ENCODE measurements at places on chromosomes 7 and 10.

GRCh38 chr7:46559194-46559832, 638.2 kb upstream of the IGFBP3 start:
- no peak for DNase-seq

- DNase-seq, result no peak
Observed at GRCh38 chr10:14667280-14667679, 107.4 kb downstream of the FAM107B start.

DNA sequence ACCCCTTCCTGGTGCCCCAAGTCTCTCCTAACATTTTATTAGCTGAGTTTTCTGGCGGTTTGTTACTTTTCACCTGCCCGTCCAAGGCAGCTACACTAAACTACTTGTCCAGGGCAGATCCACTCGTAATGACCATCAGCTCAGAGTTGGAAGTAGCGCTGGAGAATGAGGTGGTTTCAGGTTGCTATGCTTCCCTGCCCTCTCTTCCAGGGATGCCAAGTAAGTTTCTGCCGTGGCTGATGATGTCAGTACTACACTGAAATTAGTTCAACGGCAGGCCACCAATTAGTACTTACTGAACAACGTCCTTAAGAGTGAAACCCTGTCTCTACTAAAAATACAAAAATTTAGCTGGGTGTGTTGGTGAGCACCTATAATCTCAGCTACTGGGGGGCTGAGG, 55.2 kb downstream of the DIP2C start:
- DNase-seq, result no peak

- no peak for DNase-seq
Observed at GRCh38 chr7:30563326-30563942, 31.2 kb upstream of the GARS1 start.

- DNase-seq, result no peak
Observed at GRCh38 chr10:17216217-17216900, 11.7 kb upstream of the VIM start.

DNA sequence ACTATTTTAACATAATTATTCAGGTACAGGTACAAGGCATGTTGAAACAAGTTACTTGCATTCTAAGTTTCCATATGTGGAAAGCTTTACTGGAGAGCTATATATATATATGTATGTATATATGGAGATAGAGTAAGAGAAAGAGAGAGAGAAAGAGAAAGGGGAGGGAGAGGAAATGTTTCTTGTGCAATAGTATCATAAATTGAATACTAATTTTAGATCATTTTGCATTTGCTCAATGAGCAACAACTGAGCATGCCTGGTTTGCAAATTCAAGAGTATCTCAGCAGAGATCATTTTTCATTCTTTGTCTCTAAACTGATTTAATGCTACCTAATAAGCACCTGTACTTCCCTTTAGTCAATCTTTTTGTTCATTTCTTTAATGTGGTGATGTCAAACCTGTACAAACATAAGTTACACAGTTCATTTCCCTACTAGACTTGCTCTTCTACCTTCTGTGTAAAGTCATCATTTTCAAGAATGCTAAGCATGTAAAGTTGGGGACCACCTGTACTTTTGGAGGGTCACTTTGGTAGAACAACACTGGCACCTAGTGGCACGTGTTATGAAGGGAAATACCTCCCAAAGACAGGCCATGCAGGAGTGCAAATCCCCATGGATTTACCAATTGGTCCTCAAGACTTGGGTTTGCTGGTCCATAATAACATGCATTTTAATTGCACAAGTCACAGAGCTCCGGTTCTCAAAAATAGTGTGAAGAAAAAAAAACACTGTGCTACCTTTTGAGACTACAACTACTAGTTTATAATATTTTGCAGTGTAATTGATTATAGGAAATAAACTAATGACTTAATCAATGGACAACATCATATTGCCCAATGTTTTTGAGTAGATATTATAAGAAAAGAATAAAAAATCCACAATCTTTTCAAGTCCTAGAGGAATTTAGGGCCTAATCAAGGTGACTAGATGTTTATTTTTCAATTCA, 431.2 kb upstream of the IGFBP3 start:
- peak; percentile 22 for DNase-seq

DNA sequence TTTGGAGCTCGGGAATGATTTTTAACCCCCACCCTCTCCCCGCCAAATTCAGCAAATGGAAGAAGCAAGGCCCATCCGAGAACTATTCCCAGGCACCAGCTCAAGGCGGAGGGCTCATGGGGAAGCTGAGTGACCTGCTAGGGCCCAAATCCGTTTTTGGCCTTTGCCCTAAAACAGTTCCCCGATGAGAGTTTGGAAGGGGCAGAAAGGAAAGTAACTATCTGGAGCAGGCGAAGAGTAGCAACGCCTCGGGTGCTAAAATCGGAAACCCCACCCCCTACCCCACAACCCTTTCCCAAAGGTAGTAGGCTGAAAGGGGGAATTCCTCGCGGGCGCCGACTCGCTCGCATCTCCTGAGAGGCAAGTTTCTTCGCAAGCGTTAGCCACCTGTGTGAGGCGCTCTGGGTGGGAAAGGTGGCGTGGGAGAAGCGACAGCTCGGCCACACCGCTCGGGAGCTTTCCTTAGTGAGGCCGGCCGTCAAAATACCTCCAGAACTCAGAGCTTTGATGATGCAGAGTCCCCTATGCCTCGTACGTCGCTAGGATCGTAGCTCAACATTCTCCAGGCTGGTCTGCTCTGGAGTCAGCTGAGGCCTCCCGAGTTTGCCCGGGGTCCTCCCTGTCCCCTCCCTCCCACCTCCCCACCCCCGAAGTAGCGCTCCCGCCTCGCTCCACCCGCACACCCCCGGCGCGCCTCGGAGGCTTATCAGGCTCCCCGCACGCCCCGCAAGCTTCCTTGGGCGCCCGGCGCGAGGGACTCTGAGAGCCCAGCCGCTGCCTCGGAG, 642 bp upstream of the PRKG1 start:
- no peak for DNase-seq

- DNase-seq, result no peak
Observed at GRCh38 chr10:51867956-51868355, 168.6 kb upstream of the CSTF2T start.

DNA sequence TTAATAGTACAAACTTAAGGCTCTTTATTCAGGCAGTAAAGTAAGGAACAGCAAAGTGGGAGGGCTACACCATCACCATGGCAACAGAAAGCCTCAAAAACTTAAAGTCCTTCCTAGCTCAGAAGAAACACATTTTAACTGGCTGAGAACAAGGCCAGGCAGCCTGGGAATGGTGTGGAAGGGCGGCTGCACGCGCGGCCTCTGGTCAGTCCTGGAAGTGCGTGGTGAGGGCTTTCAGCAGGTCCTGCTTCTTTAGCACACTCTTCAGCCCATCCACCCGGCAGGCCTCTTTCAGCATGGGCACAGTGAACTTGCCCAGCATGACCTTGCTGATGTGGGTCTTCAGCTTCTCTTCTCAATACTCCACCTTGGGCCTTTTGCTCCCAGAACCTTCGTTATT, 133.0 kb downstream of the CYP26A1 start:
- no peak for DNase-seq

DNA sequence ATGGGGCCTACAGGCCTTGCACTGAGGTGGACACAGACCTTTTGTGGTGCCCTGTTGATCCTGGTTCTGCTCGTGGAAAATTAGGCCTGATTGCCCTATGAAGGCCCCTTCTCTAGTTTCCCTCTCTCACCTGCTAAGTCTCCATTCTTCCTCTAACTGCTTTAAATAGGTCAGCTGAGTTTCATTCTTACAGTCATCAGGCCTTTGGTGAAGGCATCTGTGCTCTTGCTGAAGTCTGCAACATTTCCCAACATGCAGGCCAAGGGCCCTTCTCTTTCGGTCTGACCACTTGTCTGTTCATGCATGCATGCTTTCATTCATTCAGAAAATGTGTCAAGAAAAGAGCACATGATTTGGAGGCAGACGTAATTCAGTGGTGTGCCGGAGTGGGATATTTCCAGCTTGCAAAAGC, 244.0 kb downstream of the BUB3 start:
- peak; percentile 99 for DNase-seq

GRCh38 chr7:20217193-20217948, at the start of gene MACC1:
TSS of gene MACC1 (minus strand) at chr7:20217384. CDS start at chr7:20161862, 55,522 bp downstream.
- peak; percentile 96 for DNase-seq

DNA sequence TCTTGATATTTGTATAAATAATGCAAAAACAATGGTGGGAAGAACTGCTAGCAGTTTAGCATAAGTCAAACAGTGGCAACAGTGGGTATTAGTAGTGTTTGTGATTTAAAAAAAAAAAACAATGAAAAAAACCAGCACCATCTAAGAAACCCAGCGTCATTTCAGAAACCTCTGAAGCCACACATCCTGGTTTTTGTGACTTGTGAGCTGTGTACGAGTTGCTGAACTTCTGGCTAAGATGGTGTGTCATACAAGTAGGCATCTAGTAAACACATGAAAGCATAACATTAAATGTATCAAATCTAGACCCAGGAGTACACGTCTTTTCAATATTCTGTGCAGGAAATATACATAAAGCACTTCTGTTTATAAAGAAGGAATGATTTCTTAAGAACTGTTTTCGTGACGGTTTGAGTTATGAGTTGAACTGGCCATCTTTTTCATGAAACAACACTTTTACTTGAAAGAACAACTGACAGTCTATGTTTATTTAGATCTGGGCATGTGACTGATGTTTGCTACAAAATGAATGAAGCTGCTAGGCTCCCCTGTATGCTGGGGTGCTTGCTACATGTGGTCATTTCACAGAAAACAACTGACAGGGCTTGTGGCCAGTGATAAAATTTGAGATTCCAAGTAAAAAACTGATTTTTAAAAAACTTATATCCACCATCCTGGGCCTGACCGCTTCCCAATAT, 143.5 kb downstream of the PIP4K2A start:
- no peak for DNase-seq

- DNase-seq, result no peak
Observed at GRCh38 chr7:57868771-57869483, 418.9 kb downstream of the ZNF716 start.

- DNase-seq, result no peak
Observed at GRCh38 chr10:28291881-28292297, 11.0 kb downstream of the MPP7 start.

GRCh38 chr10:112766636-112767035, 183.4 kb upstream of the TCF7L2 start:
- no peak for DNase-seq

DNA sequence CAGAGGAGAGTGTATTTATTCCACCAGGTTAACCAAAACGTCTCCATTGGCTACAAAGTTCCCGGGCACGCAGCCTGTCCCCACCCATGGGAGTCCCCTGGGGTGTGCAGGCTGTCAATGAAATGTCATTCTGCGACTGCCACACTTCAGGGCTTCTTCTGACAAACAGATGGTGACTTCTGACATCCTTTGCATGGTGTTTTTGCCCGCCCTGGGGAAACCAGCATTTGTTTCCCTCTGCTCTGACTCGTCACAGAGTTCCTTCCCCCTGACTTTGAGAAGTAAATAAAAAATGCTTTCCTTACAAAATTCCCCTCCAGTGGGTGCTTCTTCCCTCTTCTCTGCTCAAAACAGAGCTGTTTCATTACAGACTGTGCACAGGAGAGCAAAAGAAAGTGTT, 38.2 kb downstream of the TNS3 start:
- DNase-seq, result no peak

DNA sequence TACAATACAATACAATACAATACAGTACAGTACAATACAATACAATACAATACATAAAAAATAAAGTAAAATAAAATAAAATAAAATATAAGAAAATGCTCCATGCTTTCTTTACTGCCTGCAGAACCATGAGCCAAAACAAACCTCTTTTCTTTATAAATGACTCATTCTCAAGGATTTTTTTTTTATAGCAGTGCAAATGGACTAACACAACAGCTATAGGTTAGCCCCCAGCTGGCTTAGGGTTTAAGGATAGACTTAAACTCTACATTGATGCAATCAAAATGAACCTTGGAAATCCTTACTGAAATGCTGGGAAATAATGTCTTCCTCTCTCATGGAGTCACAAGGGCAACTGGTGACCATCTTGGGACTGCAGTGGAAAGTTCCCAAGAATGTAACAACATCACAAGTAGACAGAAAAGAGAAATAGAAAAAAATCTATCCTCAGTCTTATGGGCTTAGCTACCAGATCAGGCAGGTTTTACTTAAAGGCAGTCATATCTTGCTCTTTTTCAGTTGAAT, 348.9 kb downstream of the ARL4A start:
- no peak for DNase-seq

DNA sequence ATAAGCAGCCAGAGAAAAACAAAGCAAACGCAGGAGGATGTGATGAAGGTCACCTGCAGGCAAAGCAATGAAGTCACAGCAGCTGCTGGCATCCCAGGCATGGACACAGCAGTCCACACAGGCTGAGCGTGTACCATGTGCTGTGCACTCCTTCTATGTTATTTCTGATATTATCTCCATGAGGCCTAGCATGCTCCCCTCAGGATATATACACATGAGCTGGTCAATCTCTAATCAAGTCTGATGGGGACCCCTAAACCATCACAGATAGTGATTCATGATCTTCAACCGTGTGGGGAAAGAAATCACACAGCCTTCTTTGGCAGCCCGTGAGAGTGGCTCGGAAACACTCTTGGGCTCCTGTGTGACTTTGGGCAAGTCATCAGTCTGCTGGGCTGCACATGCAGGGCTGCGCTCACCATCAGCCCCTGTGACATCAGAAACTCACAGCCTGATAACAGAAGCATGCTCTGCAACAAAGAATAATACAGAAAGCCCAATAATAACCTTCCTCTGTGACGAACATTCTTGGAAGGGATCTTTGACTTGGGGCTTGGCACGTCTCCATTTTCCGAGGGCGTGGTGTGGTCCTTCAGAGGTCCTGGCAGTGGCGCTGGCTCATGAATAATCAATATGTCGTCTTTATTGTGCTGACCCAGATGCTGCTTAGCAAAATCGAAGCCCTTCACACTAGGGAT, 83.0 kb upstream of the ATP6V0A4 start:
- DNase-seq, result no peak

DNA sequence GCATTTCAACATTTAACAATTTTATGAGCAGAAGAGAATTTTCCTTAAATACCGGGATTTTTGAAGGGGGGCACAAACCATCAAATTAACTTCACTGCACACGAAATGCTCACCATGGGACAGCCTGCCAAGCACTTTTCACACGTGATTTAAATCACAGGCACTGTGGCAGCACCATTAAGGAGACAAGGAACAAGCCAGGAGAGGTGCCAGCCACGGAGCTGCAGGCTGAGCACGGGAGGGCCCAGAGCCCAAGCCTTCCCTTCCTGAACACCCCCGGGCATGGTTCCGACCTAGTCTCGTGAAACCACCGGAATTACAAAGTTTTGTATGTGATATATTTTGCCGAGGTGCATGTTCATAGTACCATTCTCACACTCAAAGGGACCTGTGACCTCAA, 13.4 kb downstream of the PITRM1 start:
- no peak for DNase-seq

DNA sequence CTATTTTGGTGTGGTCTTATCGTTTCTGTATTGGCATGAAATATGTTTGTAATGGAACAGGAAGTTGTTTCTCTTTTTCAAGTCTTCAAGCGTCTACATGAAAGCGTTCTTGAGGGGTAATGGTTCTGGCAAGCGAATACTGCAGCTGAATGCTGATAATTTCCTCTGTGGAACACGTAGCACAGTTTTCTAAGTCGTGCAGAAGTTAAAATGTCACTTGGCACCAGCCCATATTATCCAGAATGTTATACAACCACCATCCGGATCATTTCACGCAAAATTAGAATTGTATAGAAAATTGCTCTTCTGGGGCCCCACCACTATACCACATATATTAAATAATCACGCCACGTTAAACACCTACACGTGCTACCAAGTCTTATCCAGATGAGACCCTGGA, 354.3 kb downstream of the CALN1 start:
- no peak for DNase-seq

- DNase-seq, result no peak
Observed at GRCh38 chr10:50807851-50808776, 68.4 kb downstream of the ASAH2B start.

GRCh38 chr10:23988006-23988405, 220.9 kb upstream of the KIAA1217 start:
- DNase-seq, result no peak

- DNase-seq, result no peak
Observed at GRCh38 chr7:1463676-1464223, 4.5 kb upstream of the MICALL2 start.
